Ascending aorta (tissue), 2 donors: ENCODE measurements at places on chromosomes 2 and 18. TPM values are rescaled to one million over a fixed set of nuclear protein-coding genes. Genes with fewer than 3 reads are reported as not detected.

The LYPD1 gene
- not detected for total RNA-seq

The SLC16A14 gene
- total RNA-seq = 15.8 TPM

The DCDC2C gene
- total RNA-seq = 2.4 TPM

- no peak for DNase-seq
Observed at GRCh38 chr18:36706134-36706881, 122.5 kb downstream of the TPGS2 start.

GRCh38 chr2:173229086-173229485, 125.6 kb upstream of the CDCA7 start:
- DNase-seq = no peak

- DNase-seq = no peak
Observed at GRCh38 chr2:202612145-202612544, 22.6 kb upstream of the FAM117B start.

DNA sequence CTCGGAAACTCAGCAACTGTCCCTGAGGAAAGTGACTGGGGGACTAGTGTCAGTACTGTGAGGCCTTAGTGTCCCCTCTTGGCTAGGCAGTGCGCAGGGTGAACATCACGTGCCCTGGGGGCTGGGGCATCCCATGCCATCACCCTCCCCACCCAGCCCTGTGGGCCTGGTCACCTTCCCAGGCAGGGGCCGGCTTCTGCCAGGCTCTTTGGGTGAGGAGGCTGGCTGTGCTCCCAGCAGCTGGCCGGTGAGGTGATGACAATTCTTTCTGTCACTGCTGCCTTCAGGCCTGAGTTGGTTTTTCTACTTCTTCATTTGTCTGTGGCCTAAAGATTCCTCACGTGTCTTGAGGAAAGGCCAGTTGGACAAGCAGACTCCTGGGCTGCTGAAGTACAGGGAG, 180.8 kb downstream of the KLHL29 start:
- no peak for DNase-seq

- no peak for DNase-seq
Observed at GRCh38 chr18:8831112-8831511, 125.8 kb downstream of the MTCL1 start.

GRCh38 chr2:196184921-196185320, 13.5 kb upstream of the STK17B start:
- no peak for DNase-seq

- no peak for DNase-seq
Observed at GRCh38 chr2:157835006-157835405, 41.1 kb downstream of the ACVR1 start.

- no peak for DNase-seq
Observed at GRCh38 chr2:9592699-9593098, 37.1 kb upstream of the ADAM17 start.

DNA sequence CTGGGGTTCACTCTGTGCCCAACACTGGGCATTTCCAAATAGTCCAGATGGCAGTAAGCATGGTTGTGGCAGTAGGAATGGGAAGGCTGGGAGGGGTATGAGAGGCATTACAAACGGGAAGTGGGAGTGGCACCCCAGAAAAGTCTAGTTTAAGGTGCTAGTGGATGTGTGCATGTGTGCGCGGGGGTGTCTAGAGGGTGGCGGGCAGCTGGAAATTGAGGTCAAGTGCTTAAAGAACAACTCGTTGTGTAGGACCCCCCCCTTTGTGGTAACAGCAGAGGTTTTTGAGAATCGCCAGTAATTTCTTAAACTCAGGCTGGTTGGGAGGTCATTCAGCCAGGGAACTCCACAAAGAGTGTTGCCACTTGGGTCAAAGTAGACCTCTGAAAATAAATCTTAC, 69.9 kb downstream of the RHBDD1 start:
- no peak for DNase-seq

GRCh38 chr18:30556112-30556511, 486.4 kb downstream of the DSC3 start:
- DNase-seq = no peak

DNA sequence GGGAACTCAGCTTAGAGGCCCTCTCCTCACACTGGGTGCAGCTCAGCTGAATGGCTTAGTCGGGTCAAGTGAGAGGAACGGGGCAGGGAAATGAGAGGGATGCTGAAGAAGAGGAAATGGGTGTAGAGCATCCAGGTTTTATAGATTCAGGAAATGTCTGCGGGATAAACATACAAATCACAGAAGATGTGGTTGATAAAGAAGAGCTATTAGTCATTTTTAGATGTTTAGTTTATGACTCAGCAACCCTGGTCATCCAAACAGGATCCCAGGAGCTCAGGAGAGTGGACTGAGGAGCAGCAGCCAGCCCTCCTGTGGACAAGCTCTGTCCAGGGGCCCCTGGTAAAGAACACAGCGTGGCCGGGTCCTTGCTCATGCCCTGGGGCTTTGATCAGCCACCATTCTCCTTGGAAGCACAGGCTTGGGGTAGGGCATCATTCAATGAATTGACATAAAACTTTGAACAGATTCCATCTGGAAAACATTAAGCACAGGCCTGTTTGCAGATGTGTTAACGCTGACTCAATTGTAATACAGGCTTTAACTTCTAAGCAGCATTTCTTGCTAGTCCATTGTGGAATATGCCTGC, 83.0 kb downstream of the NPAS2 start:
- no peak for DNase-seq
